ENCODE measurements at places on chromosomes 11 and 22.

DNA sequence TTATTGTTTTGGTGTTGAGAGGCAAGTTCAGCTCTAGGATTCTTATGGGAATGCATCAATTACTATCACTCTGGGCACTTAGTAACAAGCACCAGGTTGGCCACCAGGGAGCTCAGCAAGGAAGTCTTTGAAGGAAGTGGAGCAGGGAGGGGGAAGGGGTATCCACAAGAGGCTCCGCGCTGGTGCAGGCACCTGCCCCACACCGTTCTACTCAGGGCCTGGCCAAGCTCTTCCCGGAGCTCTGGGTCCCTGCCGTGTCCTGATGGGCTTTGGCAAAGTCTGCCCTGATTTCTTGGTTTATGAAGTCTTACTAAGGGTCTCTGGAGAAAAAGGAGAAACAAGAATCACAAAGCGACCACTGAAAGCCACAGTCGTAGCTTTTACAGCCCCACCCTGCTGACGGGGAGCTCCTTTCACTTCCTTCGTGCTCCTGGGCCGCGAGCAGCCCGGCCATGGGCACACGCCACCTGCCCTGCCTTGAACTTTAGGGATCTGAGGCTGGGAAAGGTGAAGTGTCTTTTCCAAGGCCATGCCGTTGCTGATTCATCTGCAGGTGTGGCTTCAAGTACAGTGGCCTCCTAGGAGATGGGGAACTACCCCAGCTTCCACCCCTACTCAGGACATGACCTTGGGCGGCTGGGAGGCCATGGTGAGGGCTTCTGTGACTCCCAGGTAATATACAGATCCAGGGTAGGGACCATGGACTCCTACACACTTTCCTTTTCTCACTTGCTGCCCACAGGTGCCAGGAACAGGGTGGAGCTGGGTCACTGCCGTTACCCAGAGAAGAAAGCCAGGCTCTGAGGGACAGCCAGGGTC, 15.9 kb upstream of the LRRC32 start:
- DNase-seq, result no peak

GRCh38 chr22:17891481-17892167, 117.4 kb upstream of the BID start:
- DNase-seq, result peak; percentile 86

DNA sequence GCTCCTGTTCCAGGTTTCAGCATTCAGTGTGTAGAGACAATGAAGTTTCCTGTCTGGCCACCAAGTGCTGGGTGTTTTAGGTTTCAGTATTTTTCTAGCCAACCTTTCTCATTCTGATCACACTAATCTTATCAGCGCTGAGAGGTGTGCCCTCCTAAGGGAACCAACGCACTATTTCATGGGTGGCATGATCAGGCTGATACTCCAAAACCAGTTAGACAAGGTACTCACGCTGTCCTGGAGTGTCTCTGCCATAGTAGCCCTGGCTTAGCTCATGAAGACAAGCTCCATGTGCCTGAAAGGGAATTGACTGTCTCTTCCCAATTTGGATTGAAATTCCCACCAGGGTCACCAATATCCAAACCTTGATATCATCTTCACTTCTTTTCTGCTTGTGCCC, 8.0 kb upstream of the RAB38 start:
- DNase-seq, result no peak

DNA sequence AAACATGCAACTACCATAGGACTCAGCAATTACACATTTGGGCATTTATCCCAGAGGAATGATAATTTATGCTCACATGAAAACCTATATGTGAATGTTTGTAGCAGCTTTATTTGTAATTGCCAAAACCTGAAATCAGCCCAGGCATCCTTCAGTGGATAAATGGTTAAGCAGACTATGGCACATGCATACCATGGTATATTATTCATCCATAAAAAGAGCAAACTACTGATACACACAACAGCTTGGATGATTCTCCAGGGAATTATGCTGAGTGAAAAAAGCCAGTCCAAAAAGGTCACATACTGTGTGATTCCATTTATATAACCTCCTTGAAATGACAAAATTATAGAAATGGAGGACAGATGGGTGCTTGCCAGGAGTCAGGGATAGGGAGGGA, 86.7 kb downstream of the ALX4 start:
- no peak for DNase-seq

GRCh38 chr11:130042093-130042591, 27.6 kb upstream of the APLP2 start:
- no peak for DNase-seq

GRCh38 chr11:34890812-34891211, 25.4 kb downstream of the APIP start:
- DNase-seq, result no peak

- no peak for DNase-seq
Observed at GRCh38 chr22:19180740-19181410, 2.3 kb upstream of the SLC25A1 start.

DNA sequence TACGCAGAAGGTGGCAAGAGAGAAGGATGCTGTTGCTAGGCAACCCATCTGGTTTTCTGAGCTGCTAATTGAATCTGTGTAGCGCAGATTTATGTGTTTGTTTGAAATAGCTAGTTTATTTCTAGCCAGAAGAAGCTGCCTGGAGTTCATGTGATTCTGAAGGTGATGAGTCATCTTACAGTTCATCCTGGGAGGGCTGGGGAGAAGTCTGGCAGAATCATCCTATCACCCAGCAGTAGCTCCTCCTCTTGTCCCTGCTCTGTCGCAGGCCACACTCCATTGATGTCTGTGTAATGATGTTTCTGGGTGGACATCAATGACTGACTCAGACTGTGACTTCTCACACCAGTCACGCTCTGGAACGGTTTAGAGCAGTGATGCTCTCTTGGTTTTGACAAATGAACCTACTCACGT, 4.8 kb upstream of the FBXO7 start:
- no peak for DNase-seq

- peak; percentile 65 for DNase-seq
Observed at GRCh38 chr11:110907629-110908028, 195.4 kb upstream of the ARHGAP20 start.

- no peak for DNase-seq
Observed at GRCh38 chr11:44199816-44200215, 104.3 kb downstream of the EXT2 start.

- no peak for DNase-seq
Observed at GRCh38 chr11:72950685-72951084, 136.5 kb downstream of the ATG16L2 start.

- DNase-seq, result no peak
Observed at GRCh38 chr11:37710031-37710430, 1112.0 kb upstream of the RAG2 start.

GRCh38 chr11:11075515-11076171, 217.8 kb upstream of the ZBED5 start:
- DNase-seq, result no peak

DNA sequence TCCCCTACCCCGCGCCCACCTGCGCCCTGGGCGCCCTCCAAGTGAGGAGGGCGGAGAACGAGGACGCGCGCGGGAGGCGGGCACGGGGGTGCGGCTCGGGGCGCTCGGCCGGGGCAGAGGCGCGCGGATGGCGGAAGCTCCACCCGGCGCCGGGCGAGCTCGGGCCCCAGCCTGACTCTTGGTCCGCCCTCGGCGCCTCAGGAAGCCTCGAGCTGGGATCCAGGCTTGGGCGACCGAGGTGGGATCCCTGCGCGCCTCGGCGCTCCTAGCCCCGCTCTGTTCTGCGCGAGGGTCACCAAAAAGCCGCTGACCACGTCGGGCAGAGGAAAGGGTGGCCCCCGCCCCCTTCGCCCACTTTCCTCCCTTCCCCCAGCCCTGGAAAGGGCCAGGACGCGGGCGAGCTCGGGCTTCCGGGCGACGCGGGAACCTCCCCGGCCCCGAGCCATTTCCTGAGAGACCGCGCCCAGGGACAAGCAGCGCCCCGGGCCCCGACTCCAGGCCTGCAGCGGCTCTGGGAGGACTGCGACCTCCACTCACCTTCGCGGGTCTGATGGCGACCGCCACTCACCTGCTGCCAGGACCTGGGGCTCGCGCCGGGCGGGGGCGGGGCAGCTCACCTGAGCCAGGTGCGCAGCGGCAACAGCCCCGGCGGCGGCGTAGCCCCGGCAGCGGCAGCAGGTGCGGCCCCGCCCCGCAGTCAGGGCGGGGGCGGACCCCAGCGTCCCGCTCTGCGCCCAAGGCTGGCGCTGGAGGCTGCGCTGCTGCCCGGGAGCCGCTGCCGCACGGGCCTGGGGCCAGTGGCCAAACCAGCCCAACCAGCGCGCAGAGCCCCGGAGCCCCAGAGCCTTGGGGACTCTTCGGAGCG, 2.2 kb upstream of the SIGIRR start:
- peak; percentile 78 for DNase-seq

- DNase-seq, result no peak
Observed at GRCh38 chr11:22163394-22163797, 29.5 kb upstream of the ANO5 start.

DNA sequence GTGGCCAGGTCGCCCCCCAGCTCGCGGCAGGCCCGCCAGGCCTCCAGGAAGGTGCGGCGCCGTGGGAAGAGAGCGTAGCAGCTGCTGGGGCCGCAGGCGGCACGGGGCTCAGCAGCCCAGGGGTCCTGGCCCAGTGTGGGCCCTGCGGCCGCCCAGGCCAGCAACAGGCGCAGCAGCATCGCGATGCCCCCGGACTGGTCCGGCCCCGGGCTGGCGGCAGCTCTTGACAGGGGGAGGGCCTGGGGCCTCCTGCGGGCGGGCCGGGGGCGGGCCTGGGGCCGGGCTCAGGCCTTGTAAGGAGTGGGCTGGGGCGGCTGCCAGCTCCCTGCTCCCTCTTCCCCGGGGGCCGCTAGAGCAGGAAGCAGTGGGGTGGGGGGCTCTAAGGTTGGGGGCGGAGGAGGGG, at the start of gene CD248:
TSS of gene CD248 (minus strand) at position 196 of the 403 bp plus-strand sequence. CDS start at position 179, 17 bp downstream.
- peak; percentile 47 for DNase-seq

DNA sequence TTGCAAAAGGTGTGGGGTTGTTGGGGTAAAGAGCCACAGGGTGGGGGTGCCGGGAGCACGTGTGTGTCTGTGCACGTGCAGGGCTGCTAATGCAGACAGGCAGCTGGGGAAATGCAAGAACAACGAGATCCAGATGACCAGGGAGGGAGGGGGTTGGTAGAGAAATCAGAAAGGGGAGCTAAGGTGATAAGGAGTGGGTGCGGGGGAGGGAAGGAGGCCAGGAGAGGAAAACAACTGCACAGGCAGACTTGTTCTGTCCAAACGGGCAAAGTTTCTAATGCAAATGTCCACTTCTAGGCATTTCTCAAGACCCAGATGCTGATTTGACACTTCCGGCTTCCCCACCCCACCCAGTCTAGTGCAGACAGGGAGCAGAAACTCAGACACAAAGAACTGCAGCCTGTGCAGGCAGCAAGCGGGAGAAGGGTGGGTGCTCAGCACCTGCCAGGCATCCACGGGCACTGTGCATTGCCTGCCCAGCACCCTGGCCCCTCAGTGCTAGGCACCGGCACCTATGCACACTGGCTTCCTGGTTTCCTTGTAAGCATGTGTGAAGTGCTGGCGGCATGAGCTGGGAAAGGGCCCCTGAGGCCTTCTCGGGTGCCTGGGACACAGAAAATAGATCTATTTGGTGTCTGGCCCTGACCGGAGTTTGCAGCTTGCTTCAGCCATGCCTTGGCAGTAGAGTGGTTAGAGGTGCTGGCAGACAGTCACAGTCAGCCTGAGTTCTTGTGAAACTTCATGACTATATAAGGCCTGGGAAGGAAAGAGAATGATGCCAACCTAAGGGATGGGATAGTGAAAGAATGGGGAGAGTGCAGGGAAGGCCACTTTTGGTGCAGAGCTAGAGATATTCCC, 220.1 kb upstream of the SORL1-AS1 start:
- DNase-seq, result no peak
